ENCODE measurements at places on chromosomes 2 and 18.

GRCh38 chr2:85303780-85304531 lies 23.8 kb downstream of the TGOLN2 start:
- no peak for DNase-seq

DNA sequence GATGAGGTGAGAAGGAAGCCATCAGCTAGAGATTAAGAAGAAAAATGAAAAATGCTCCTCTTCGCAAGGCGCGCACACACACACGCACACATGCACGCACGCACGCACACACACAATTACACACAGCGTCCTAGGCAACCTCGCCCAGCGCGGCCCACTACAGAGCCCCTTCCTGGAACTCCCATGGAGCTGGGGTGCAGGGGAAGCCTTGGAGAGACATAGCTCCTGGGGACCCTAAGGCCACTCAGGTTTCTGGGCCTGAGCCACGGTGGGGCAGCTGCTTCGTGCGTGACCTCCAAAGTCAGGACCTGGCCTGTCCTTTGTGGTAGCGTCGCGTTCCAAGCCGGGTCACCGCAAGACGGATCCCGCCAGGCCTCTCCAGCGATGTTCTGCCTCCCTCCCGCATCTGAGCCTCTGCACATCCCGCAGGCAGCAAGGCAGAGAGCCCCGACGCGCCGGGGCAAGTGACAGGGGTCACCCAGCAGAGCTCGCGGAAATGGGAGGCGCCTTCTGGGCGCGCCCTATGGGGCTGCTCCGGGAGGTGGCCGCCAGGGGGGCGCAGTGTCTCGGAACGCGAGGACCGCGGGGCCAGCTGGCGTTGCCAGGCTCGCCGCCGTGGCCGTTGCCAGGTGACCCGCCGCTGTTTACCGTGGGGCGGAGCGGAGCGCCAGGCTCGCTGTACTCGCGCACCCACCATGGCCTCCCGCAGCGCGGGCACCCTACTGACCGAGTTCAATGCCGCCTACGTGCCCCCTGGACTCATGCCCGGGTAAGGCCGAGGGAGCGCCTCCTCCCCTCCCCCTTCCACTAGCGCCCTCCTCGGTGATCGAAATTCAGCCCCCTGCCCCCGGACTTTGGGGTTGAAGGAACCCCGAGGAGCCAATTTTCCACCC lies 79.0 kb downstream of the CIB4 start:
- DNase-seq: no peak

- no peak for DNase-seq
Observed at GRCh38 chr2:122780251-122780650, 1024.8 kb downstream of the TSN start.

DNA sequence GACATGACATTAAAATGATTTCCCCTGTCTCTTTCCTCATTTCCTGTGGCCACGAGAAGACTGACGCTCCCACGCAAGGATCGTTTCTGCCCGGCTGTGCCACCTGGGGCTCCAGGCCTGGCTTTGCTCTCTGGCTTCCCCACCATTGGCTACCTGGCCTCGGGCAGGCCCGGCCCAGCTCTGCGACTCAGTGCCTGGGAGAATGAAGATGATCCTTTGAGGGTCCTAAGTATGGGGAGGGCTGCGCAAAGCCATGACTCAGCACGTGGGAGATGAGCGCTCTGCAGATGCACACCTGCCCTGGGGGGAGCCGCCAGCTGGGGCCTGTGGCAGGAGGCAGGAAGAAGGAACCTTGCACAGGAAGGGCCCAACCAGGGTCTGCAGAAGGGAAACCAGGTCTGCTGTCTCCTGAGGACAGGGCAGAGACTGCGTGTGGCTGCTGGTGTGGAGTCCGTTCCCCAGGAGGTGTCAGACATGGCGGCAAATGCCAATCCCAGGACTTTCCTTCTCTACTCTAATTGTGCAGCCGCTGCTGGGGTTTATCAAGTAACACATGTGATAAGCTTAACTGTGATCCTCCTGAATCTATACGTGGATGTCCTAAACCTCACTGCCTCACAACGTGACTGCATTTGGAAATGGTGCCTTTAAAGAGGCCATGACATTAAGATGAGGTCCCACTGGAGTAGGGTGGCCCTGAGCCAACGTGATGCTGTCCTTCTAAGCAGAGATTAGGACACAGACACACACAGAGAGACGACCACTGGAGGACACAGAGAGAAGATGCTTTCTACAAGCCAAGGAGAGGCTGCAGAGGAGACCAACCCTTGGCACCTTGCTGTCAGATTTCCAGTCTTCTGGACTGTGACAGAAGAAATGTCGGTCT lies 32.9 kb downstream of the MBP start:
- DNase-seq: no peak

DNA sequence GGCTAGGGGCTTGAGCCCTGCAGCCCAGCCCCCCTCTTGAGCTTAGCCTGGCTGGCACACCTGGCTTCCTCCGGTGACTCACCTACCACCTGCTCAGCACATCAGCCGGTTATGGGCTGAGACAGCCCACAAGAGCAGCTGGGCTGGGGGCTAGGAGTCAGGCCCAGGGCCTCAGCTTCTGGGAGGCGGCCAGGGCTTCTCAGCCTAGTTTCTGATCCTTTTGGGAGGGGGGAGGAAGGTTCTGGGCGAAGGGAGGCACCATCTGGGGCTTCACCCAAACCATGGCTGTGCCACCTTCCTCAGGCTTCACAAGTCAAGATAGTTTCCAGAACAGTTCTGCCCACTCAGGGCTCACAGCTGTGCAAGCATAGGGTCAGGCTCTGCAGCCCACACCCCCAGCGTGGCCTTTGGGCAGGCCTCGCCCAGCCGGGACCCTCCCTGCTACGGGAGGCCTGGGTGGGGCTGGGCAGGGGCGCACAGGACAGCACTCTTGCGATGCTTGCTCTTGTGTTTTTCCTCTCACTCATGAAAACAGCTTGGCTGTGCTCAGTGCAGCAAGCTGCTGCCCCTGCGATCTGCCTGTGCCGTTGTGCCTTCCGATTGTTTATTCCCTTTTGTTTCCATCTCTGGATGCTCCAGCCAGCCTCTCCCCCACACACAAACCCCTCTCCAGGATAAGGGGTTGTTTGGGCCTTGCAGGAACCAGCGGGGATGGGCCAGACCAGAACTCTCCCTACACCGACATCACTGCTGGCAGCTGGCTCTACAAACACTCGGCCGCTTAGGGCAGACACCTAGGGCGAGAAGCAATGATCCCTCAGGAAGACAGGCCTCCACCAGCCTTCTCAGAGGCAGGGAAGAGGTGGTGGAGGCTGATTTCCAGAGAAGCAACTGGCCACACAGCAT lies 26.1 kb upstream of the SEMA4C start:
- DNase-seq: no peak

DNA sequence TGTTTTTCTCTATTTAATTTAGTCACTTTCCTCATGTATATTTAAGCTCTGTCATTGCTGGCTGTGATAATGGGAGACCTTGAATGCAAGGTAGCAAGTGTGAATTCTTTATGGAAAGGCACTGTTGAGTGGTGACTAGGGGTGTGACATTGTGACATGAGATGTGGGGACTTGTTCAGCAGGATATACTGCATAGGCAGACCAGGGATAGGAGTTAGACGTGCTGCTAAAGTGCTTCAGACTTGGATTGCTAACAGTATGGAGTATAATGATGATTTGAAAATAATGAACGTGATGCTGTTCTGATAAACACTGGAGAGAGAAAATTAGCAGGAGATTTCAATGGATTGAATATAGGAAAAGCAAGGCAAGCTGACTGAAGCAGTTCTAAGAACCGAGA lies 135.1 kb downstream of the NCOA1 start:
- DNase-seq: no peak

- peak; percentile 84 for DNase-seq
Observed at GRCh38 chr2:234292205-234292961, 204.5 kb downstream of the ARL4C start.

GRCh38 chr2:12504443-12504842 lies 212.3 kb upstream of the TRIB2 start:
- no peak for DNase-seq

GRCh38 chr18:52367953-52368742 lies 28.2 kb downstream of the DCC start:
- no peak for DNase-seq

GRCh38 chr2:45199973-45200372 lies 190.7 kb upstream of the SIX2 start:
- no peak for DNase-seq

GRCh38 chr2:176080540-176081375 lies 3.0 kb downstream of the EVX2 start:
- no peak for DNase-seq

DNA sequence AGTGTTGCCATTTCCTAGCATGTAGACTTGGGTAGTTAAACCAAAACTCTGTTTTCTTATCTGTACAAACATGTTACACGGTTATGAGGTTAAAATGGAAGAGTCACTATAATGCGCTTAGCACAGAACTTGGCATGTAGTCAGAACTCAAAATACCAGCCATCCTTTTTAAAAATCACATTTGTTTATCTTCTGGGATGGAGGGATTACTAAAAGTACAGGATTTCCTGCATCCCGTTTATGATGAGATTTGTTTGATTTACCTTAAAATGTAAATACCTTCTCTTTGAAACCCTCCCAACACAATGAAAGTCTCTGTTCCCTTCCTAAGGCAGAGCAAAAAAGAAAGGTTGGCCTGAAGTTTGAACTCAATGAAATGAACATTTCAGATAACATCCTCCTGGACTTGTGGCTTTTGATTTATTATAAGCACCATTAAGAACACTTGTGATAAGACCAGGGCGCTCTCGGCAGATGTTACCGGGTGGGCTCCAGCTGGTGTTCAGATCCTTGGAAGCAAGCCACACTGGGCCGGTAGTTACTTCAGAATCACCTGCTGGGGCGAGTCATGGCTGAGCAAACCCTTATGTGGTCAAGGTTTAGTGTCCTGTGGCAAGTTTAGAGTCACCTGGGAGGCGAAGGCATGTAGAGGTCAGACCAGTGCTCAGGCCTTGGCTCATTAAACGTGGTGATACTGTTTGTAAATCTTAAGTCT lies 105.7 kb downstream of the MGAT5 start:
- DNase-seq: no peak

GRCh38 chr18:76475450-76476194 lies 19.4 kb downstream of the ZNF516 start:
- no peak for DNase-seq

- no peak for DNase-seq
Observed at GRCh38 chr2:142875652-142876051, 1.8 kb upstream of the KYNU start.

DNA sequence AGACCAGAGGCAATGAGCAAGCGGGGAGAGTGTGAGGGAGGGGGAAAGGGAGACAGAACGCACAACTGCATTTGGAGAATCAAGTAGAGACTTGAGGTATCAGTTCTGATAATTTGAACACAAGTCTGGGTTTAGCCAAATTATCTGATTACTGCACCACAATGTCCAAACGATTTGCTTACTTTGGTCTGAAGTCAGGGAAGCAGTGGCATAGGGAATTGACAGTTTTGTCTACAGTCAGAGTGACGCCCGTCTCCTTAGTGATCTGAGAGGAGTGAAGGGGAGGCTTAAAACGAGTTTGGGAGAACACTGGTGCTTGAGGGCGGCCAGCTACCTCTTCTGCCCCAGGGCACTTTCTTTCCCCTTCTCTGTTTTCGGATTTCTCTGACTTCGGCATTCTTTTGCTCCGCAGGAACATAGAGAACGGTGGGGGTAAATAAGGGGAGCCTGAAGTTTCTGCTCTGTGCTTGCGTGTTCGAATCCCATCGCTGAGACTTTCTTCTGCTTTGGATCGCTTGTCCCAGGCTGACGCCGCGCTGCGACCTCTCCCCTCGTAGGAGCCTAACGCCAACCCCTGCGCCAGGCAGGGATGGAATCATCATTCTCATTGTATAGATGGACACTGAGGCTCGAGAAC lies 2.9 kb upstream of the DLX2 start:
- no peak for DNase-seq

GRCh38 chr2:79191081-79191480 lies 31.5 kb upstream of the REG3A start:
- DNase-seq: no peak

GRCh38 chr2:207511851-207512250 lies 17.9 kb upstream of the CREB1 start:
- DNase-seq: no peak

DNA sequence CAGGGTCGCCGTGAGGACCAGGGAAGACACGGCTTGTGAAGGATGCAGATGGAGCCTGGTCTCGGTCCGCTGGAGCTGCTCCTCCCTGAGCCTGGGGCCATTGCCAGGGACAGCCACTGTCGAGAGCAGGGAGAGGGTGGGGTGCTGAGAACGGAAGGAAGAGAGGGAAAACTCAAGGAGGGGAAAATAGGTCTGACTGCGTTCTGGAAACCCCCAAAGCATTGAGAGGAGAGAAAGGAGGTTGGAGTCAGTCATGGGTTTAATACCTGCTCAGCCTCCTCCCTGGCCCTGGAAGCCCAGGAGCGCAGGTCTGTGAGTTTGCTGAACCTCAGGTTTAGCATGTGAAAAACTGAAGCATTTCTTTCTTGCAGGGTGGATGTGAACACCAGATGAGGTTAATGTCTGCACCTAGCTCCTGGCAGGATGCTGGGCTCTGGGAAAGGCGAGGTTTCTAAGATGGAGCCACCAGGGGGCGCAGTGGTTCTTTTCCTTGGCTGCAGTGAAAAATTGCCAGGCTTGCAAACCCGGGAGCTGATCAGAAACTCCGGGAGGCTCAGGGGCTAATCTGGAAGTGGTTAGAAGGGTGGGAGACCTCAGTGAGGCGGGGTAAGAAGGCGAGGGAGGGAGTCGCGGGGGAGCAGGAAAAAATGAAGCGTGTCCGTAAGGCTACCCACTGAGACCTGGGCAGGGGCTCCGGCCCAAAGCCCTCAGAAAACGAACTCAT lies 33.6 kb upstream of the RNF149 start:
- no peak for DNase-seq

- no peak for DNase-seq
Observed at GRCh38 chr2:63465633-63466032, 122.6 kb downstream of the WDPCP start.

GRCh38 chr2:16885027-16885426 lies 219.4 kb upstream of the CYRIA start:
- DNase-seq: no peak

GRCh38 chr2:241223211-241224017 lies 34.9 kb downstream of the ANO7 start:
- no peak for DNase-seq

DNA sequence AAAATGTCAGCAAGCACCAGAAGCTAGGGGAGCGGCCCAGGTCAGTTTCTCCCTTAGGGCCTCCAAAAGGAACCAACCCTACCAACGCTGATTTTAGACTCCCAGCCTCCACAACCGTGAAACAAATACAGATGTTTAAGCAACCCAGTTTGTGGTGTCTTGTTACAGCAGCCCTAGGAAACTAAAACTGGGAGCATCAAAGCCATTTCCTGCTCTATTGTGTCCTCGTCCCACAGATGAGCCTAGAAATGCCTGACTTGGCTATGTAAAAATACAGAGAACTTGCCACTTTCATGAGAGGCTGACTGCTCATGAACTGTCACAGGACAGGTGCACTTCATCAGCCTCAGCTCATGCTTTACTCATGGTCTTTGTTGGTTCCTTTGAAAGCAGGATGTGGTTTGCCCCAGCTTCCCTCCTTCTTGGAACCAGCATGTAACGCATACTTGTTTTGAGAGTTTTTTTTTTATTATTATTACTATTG lies 97.6 kb upstream of the SLC39A10 start:
- DNase-seq: peak; percentile 98

- peak; percentile 47 for DNase-seq
Observed at GRCh38 chr18:57931038-57931437, 113.0 kb upstream of the NEDD4L start.

GRCh38 chr18:68703326-68703725 lies 11.6 kb downstream of the TMX3 start:
- no peak for DNase-seq

- DNase-seq: no peak
Observed at GRCh38 chr2:145157741-145158591, 638.0 kb upstream of the ZEB2 start.

Data from GM12864 (cell line).